ENCODE measurements at places on chromosomes 7 and 10. TPM values are rescaled to one million over a fixed set of nuclear protein-coding genes. Genes with fewer than 3 reads are reported as not detected.

- H3K27me3 ChIP-seq, result no peaks in the 10 kb centered on the region
- DNase-seq, result no peak
- H3K36me3 ChIP-seq, result no peaks in the 10 kb centered on the region
Measured at GRCh38 chr7:79199266-79199665, 254.2 kb downstream of the MAGI2 start.

DNA sequence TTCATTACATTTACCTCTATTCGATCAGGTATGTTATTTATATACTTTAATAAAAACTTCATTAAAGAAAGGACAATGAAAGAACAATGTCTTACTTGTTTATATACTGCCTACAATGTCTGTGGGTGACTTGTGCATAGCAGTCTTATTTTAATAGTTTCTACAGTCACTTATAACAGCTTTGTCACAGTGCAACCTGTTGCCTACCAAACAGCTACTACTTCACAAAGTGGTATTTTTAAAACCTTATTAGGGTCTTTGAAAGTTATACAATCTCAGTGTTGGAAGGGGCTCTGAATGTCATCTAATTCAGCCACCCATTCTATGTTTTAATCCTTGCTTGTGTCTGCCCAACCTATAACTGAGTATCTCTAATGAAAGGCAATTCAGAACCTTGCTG lies 19.0 kb downstream of the MTPN start:
- H3K4me1 ChIP-seq, result no peaks in the 10 kb centered on the region
- no peak for DNase-seq
- H3K27ac ChIP-seq, result no peak overlapping the region
- no peaks in the 10 kb centered on the region for H3K36me3 ChIP-seq

DNA sequence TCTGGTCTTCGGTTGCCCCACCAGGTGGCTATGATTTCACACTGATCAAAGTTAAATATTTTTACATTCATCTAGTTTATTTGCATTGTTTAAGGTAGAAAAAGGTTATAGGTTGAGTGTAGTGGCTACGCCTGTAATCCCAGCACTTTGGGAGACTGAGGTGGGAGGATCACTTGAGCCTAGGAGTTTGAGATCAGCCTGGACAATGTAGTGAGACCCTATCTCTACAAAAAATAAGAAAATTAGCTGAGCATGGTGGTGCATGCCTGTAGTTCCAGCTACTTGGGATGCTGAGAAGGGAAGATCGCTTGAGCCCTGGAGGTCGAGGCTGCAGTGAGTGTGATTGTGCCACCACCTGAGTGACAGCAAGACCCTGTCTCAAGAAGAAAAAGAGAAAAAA lies 3.8 kb downstream of the CCM2 start:
- no peak overlapping the region for H3K27ac ChIP-seq
- no peak for DNase-seq
- H3K4me1 ChIP-seq, result peaks cover 11% of the 10 kb centered on the region
- H3K4me3 ChIP-seq, result no peak overlapping the region
- H3K27me3 ChIP-seq, result no peaks in the 10 kb centered on the region

Gene HOXA2
- 0.36 TPM for total RNA-seq

Gene PIK3AP1
- total RNA-seq, result 6.5 TPM

DNA sequence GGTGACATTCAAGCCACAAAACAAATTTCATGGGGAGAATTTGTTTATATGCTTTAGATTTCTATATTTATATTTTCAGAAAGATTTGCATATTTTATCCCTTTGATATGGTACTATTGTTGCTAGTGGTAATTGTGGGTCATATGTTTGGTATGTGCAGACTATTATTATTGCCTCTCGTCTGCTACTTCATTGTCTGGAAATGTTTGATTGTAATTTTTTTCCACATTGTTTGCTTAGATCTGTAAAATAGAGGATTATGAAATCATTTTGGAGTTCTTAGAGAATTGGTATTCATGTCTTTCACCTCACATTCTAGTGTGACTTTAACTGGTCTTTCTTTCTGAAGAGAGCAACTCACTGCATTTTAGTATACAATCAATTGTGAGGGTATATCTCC lies 44.7 kb downstream of the MYO3A start:
- DNase-seq, result no peak
- H3K36me3 ChIP-seq, result no peaks in the 10 kb centered on the region
- H3K4me3 ChIP-seq, result no peak overlapping the region
- H3K27ac ChIP-seq, result no peak overlapping the region
- H3K27me3 ChIP-seq, result no peaks in the 10 kb centered on the region

DNA sequence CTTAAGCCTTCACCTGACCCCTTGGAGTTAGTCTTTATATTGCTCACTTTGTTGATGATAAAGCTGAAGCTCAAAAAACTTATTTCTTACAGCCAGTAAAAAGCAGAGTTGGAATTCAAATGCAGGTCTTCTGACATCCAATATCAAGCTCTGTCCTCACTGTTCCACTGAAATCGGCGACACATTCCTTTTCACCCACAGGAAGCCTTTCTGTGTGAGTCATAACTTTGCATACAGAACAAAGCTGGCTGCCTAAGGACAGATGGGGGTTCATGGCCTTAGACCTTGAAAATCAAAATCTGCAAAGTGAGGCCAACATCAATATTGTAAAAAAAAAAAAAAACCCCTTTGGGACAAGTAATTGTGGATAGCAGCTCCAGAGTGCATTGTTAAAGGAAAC lies 21.8 kb upstream of the AKR1B1 start:
- H3K4me1 ChIP-seq, result no peaks in the 10 kb centered on the region
- H3K27ac ChIP-seq, result no peak overlapping the region
- no peak for DNase-seq
- no peaks in the 10 kb centered on the region for H3K27me3 ChIP-seq
- no peaks in the 10 kb centered on the region for H3K36me3 ChIP-seq

DNA sequence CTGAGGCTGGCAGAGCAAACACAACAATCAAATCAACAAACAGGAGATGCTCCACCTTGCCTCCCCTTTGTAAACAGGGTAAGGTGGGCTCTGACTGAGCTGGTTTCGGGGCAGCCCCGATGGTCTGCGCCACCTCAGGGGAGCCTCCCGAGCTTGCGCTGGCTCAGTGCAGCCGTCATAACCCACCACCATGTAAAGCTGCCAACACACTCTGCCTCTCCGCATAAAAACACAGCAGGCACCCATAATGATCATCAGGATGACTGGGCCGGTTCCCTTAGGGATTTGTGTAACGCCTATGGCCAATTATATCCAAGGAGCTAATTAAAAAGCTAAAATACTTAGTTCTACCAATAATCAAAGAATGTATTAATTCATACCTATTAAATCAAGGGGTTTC lies 124.5 kb downstream of the PRPF18 start:
- no peak overlapping the region for H3K4me3 ChIP-seq
- H3K4me1 ChIP-seq, result peaks cover 29% of the 10 kb centered on the region
- DNase-seq, result no peak
- H3K27ac ChIP-seq, result no peak overlapping the region

GRCh38 chr10:92790440-92790839 lies 57.9 kb upstream of the EXOC6 start:
- H3K4me1 ChIP-seq, result no peaks in the 10 kb centered on the region
- no peak overlapping the region for H3K27ac ChIP-seq
- no peak overlapping the region for H3K4me3 ChIP-seq
- no peak for DNase-seq

DNA sequence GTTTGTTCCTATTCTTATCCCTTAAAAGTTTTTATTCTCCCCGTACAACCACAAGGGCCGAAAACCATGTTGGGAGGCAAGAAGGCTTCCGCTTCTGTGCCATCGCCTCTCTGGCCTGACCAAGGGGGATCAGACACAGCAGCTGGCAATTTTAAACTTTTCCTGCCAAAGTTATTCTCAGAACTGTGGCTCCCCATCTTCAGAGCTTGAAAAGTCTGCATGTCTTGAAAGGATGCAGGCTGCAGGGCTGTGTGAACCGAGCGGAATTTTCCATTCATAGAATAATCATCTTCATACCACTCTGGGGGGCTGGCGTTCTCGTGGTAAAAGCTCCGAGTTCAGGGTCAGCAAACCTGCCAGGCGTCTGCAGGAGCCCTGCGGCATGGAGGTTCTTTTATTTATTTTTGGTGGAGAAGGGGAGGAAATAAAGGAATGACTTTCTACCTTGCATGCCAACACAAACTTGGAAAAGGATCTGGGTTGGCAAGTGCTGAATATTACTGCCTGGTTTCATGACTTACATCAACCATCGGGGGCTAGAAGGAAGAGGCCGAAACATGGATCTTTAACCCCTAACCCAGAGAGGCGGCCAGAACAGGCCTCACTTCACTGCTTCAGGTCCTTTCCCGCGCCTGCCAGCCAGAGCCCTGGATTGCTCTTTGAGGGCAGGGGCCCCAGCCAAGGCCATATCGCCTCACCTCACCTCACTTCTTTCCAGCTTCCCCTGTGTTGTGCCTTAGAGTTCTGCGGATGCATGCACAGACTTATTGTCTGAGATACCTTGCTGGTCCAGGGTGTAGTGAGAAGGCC lies 3.0 kb upstream of the NANOS1 start:
- H3K27me3 ChIP-seq, result no peaks in the 10 kb centered on the region
- peaks cover 7% of the 10 kb centered on the region for H3K4me1 ChIP-seq
- H3K27ac ChIP-seq, result no peak overlapping the region
- H3K36me3 ChIP-seq, result no peaks in the 10 kb centered on the region
- DNase-seq, result no peak

DNA sequence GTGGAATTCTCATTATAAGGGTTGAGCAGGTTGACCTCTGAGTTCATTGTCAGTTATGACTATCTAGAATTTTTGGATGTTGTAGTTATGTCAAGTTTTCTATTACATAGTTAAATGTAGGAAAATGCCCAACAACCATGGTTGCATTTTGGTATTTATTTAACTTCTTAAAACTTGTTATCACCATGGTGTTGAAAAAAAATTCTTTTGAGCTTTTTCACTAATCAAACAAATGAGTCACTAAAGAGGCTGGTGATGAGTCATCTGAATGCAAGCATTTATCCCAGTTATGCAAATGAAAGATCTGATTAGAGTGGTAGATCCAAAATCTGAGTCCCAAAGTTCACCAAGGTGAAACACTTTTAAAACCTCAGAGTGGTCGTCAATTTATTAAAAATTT lies 624.7 kb upstream of the IGFBP3 start:
- H3K4me1 ChIP-seq, result peaks cover 17% of the 10 kb centered on the region
- H3K27me3 ChIP-seq, result no peaks in the 10 kb centered on the region
- H3K4me3 ChIP-seq, result no peak overlapping the region
- peak overlapping the region; percentile 76 for H3K27ac ChIP-seq
- no peak for DNase-seq

DNA sequence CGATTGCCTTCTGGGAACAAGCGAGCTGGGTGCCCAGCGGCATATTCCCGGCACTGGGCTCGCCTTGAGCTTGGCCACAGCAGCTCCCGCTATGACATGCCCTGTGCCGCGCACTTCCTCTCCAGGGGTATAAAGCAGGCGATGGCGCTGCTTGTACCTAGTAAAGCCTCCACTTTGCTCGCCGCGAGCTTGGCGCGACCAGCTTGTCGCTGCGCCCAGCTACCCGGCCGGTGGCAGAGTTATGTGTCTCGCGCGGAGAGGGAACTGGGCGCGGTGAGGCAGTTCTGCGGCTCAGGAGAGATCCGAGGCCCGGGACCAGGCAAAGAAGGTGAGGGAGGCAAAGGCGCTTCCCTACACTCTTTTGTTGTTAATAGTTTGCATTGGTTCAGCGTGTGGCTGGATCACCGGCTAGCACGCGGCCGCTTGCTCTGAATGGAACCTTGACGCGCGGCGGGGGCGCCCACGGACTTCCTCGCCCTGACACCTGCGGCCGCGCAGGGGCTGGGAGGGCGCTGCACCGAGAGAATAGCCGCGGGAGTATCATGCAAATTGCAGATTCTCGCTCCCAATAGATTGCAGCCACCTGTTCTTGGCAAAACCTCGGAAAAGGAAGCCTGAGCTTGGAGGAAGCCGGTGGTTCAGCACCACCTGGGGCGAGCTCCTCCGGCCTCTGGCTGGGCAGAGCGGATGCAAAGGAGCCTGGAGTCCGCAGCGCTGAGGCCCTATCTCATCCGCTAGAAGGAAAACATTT lies 3.0 kb upstream of the BUB3 start:
- peaks cover 21% of the 10 kb centered on the region for H3K4me1 ChIP-seq
- no peak for DNase-seq
- H3K27ac ChIP-seq, result no peak overlapping the region
- no peaks in the 10 kb centered on the region for H3K36me3 ChIP-seq
- H3K27me3 ChIP-seq, result peaks cover 72% of the 10 kb centered on the region

DNA sequence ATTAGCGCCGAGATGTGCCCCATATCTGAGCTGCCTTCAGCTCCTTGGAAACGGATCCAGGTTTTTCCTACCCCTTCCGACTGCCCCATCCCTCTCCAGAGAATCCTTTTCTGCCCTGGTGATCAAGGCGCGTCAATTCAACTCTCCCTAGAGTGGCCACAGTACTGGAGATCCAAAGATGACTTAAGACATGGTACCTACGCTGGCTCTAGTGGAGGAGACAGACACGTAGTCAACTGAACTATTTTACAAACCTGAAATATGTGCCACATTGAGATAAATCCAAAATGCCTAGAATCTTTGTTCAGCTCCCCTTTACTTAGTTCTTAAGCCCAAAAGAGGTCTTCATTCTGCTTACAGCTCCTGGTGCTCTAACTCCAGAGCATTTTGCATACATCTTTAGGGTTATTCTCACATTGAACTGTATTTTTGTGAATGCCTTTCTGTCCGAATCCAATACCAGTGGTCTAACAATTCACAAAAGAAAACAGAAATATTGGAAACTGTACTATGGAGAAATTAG lies 444 bp upstream of the TNPO3 start:
- peak overlapping the region; percentile 53 for H3K4me3 ChIP-seq
- H3K4me1 ChIP-seq, result peaks cover 18% of the 10 kb centered on the region
- DNase-seq, result no peak
- peak overlapping the region; percentile 99 for H3K27ac ChIP-seq
- H3K36me3 ChIP-seq, result no peaks in the 10 kb centered on the region
- H3K27me3 ChIP-seq, result peaks cover 4% of the 10 kb centered on the region

DNA sequence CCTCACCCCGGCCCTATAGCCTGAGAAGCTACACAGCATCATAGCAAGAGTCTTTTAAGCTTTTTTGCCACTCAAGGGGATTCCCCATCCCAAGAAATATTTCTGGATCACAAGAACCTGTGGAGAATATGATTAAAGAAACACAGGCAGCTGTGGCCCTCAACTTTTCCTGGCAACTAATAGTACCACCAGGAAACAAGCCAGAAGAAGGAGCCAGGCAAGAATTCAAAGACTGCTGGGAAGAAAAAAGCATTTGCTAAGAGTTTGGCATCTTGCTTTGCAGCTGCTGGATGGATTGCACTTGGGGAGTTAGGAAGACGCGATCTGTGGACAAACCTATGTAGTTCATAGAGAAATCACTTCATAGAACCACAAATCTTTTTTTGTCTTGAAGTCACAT lies 437.8 kb downstream of the PLXDC2 start:
- no peaks in the 10 kb centered on the region for H3K36me3 ChIP-seq
- no peak overlapping the region for H3K4me3 ChIP-seq
- H3K27me3 ChIP-seq, result no peaks in the 10 kb centered on the region
- no peaks in the 10 kb centered on the region for H3K4me1 ChIP-seq
- no peak for DNase-seq

GRCh38 chr7:102302025-102302424 lies 15.4 kb downstream of the SH2B2 start:
- H3K4me1 ChIP-seq, result peaks cover 5% of the 10 kb centered on the region
- H3K36me3 ChIP-seq, result no peaks in the 10 kb centered on the region
- H3K4me3 ChIP-seq, result no peak overlapping the region

GRCh38 chr7:136446751-136447150 lies 421.7 kb upstream of the CHRM2 start:
- H3K27ac ChIP-seq, result no peak overlapping the region
- no peaks in the 10 kb centered on the region for H3K4me1 ChIP-seq
- no peaks in the 10 kb centered on the region for H3K27me3 ChIP-seq
- no peak overlapping the region for H3K4me3 ChIP-seq

Gene POLR2J2
- 1.6 TPM for total RNA-seq

All from hepatocyte (in vitro differentiated cells).